Upper lobe of left lung (tissue), 6 donors: ENCODE measurements at places on chromosomes 5 and 9.

DNA sequence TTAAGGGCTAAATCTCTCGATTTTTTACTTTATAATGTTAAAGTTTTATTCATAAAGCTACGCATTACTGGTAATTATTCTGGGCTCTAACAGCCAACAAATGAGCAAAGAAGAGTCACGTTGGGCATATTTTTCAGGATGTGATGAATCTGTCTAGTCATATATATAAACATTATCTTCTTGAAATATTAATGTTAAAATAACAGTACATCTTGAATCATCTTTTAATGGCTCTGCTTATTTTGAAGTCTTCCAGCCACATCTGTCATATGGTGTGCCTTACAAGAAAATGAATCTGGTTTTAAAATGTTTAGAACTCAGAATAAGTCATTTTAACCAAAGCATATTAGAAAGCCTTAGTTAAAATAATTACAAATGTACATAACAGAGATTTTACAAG is 96.9 kb downstream of the CWC27 start:
- no peak for DNase-seq

DNA sequence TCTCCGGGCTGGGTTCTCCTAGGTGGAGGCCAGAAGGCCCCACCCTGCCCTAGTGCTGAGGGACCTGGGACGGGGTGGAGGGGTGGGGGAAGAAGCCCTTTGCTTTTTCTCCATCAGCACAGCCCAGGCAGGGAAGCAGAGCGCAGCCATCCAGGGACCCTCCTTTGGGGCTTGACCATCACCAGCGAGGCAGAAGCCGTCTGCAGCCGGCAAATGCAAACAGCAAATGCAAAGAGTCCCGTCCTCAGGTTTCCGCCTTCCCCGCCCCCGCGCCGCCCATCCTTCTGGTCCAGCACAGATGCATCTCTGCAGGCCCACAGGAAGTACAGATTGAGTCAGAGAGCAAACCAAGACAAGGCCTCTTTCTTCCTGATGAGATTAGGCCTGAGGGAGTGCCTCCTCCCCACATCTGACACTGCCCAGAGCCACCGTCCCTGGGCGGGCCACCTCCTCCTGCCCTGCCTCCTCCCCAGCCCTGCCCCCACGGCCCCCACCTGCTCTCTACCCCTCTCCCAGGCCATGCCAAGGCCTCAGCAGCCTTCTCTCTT is 23.4 kb downstream of the CORO2A start:
- no peak for DNase-seq

DNA sequence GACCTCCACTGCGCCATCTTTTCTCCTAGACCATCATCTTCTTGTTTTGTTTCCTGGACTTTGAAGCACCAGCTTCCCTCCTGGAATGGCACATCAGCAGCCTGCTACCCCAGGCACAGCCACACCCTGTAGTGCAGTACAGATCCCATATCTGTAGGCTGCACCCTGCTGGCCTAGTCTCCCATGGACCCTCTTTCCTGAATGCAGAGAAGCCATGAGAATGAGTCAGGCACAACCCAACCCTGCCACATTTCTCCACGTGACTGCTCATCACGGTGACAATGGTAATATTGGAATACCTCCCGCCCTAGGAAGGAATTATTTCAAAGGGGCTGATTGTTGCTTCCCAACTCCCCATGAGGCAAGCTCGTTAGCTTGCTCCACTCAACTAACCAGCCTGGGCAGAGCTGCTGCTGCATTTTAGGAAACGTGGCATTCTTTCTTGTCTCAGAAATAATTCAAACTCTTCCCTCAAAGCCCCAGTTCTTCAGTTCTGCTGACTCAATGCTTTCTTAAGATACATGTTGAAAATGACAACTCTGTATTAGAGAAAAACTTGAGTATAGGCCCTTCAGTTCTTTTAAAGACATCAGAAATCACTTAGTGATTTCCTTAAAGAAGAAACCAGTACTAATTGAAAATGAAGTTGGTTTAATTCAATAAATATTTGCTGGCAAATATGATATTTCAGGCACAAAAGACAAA is 328.1 kb downstream of the MLLT3 start:
- no peak for DNase-seq

GRCh38 chr5:8058616-8059190 is 189.8 kb downstream of the MTRR start:
- DNase-seq: peak; percentile 34

DNA sequence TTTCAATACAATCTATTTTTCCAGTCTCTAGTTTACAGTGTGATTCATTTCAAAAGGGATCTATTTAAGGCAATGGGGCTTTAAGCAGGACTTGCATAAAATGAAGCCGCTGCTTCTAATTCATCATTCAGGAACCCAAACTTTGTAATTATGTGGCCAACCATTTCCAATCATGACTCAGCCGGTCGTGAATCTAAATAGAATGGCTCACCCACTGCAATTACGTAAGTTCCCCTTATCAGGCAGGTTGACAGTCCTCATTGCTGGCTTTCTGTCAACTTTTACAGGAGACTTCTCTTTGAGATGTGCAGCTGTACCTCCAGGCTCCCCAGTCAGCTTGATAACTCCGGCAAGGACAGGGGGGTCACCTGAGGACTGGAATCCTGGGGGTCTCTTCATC is 152.8 kb upstream of the DAP start:
- no peak for DNase-seq

DNA sequence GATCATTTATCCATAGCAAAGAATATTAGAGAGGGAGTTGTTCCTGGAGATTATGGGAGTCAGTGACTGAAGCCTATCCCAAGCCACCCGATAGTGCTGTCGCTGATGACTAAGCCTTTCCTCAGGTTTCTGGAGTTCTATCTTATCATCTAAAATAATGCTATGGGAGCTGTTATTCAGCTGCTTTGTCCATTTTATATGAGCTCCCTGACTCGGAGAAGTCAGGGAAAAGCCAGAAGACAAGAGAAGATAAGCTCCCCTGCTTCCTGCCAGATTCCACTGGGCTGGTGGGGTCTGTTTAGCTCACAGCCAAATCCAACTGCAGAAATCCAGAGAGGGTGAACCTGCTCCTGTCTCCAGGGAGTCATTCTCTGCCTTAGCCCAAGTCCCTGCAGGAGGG is 148.2 kb downstream of the DROSHA start:
- no peak for DNase-seq

- DNase-seq: no peak
Measured at GRCh38 chr5:111095982-111096381, 3.8 kb downstream of the WDR36 start.

GRCh38 chr9:88738709-88739108 is 203.7 kb downstream of the NXNL2 start:
- no peak for DNase-seq

- DNase-seq: no peak
Measured at GRCh38 chr9:82363198-82363597, 374.6 kb downstream of the SPATA31D1 start.

DNA sequence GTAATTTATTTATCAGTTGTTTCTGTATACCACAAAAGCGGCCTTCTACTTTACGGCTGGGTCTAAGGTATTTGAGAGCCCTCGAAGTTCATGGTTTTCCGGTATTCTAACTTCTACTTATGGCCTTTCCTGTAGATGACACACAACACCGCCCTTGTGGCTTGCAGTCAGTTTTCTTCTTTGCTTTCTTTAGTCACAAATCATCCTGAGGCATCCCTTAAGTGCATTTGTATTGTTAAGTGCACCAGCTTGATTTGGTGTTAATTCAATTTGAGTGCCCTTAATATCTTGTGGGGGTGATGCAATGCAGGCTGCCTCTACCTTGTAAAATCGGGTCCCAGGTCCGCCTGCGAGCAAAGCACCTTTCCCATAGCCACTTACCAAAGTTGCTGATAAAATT is 511.9 kb downstream of the CCDC171 start:
- DNase-seq: no peak

DNA sequence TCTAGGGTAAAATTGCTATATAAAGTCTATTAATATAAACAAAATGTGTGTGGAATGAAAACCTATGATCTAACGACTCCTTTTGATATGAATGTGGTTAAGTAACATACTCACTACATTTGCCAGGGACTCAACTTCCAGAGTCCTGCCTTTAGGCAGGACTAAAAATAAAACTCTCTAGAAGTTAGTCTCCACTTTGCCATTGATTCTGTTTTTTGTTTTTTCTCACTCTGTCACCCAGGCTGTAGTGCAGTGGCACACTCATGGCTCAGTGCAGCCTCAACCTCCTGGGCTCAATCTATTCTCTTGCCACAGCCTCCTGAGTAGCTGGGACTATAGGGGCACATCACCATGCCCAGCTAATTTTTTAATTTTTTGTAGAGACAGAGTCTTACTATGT is 30.0 kb downstream of the ZCCHC10 start:
- no peak for DNase-seq

DNA sequence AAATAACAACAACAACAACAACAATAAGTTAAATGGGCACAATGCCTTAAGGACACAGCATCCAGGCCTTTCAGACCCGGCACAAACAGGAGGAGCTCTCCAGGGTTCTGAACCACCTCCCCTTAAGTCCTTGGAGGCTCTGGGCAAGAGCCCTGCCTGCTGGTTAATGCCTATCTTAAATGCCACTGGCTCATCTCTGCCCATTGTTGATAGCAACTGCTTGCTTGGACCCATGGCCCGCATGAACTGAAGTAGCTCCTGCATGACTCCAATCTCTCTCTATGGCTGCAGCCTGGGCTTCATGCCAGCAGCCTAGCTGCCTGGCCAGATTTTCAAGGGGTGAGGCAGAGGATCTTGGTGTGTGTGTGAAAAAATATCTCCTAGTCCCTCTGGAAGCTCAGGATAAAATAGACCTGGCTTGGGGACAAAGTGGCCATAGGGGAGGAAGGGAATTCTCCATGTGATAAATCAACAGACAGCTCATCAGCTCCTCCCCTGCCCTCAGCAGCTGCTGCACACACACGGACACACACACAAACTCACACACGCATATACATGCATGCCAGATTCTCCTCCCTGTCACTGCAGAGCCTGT is 27.4 kb downstream of the FAM219A start:
- DNase-seq: peak; percentile 21

DNA sequence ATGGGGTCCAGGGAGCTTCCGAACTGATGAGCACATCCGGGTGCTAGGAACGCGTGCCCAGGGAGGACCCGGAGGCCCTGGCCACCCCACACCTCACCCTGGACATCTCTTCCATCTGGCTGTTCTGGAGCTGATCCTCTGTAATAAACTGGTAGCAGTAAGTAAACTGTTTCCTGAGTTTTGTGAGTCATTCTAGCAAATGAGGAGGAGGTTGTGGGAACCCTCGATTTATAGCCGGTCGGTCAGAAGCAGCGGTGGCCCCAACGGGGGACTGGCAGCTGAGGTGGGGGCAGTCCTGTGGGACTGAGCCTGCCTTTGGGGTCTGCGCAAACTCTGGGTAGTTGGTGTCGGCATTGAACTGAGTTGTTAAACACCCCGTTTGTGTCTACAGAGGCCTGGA is 15.4 kb upstream of the UBAC1 start:
- DNase-seq: no peak

DNA sequence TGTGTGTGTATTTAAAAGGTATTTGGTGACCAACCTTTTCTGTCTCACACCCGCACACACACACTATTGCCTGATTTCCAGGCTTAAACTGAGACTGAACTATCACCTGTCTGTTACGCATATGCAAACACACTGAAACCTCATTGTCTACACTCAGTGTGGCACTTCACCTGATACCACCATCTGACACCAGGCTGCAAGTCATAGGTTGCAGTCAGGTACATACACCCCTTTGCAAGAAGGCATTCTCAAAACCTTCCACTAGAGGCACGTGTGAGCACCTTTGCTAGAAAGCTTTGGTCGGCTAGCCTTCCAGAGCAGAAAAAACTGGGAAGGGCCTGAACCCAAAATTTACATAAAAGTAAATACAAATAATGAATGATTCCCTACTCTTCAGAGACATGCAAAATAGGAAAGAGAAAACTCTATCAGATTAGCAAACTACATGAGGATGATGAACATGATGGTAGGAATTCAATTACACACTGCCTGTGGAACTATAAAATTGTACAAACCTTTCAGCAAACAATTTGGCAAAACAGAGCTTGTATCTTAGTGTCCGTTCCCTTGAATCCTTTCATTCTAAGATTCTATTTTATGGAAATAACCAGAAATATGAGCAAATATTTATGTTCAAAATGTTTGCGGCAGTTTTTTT is 5.9 kb upstream of the FOXD1 start:
- DNase-seq: peak; percentile 32

DNA sequence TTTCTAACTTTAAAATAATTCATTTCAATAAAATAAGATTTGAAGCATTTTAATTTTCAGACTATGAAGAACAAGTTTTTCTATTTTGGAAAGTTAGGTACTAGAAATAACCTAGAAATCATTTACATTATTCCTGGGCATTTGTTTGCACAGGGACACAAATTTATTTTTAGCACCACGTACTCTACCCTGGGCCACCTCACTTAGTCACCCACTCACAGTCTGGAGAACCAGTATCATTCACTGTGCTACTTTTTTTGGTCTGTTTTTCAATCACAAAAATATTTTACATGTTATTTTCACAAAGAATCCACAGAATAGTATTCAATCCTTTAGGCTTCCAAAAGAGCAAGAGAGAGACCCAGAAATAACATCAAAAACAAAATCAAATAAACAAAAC is 128.6 kb upstream of the ACOT12 start:
- DNase-seq: no peak

GRCh38 chr9:136438548-136439480 is 831 bp downstream of the INPP5E start:
- peak; percentile 91 for DNase-seq

GRCh38 chr5:149617760-149618306 is 36.5 kb downstream of the ARHGEF37 start:
- no peak for DNase-seq

GRCh38 chr5:165139262-165139661 is 1633.8 kb downstream of the MAT2B start:
- DNase-seq: no peak

DNA sequence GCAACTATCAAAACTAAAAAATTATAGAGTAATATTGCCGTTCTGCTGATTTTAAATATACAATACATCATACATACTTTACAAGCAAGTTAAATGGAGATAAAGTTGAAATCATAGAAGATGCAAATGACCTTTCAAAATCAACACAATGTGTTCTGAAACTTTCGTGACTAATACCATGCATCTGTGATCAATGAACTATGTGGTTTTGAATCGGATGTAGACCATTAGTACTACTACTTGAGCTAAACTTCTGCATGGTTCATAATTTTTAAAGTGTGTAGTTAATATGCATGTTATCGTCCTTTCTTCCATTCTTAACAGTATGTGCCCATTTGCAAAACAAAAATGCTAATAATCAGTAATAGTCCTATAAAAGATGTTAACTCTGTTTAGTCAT is 11.3 kb upstream of the PHF2 start:
- no peak for DNase-seq

DNA sequence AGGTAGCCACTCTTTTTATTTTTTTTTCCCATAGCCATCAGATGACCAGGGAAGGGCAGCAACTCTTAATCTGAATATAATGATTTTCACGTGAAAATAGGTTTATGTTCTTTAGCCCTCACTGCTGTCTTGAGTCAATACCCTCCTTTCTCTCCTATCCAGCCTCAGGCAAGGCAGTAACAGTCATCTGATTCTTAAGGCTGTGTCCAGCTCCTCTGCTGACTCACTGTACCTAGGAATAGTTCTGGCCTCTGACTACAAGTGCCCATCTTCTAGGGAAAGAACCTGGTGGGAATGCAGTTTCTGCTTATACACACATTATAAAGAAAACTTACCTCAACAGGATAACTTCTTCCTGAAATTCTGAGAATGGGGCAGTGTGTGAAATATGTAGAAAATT is 30.7 kb downstream of the DHX29 start:
- DNase-seq: no peak
